ENCODE measurements at places on chromosomes 1 and 21.

DNA sequence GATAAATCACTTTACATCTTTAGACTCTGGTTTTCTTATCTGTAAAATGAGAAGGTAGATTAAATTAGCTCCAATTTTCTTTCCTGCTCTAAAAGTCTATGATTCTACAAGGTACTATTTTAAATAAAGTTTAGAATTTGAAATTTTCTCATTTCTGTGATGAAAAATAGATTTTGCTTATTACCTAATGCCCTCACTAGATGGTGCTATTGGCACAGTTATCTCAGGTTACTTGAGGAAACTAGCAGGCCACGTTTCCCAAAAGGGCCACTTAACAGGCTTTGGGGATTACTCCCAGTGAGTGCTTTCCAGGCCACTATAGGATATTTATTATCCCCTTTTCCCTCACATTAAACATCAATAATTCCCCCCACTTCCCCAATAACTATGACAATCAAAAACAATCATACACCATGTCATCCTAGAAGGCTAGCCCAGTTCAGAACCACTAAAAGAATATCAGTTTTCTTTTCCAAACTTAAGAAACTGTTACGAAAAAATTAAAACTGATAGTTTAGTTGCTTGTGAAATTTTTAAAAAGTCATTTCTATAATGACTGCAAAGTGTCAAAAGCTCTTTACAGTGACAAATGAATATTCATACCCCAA, 30.6 kb downstream of the OMA1 start:
- DNase-seq: peak; percentile 15

GRCh38 chr1:155978973-155979429, 654 bp upstream of the ARHGEF2 start:
- no peak for DNase-seq

DNA sequence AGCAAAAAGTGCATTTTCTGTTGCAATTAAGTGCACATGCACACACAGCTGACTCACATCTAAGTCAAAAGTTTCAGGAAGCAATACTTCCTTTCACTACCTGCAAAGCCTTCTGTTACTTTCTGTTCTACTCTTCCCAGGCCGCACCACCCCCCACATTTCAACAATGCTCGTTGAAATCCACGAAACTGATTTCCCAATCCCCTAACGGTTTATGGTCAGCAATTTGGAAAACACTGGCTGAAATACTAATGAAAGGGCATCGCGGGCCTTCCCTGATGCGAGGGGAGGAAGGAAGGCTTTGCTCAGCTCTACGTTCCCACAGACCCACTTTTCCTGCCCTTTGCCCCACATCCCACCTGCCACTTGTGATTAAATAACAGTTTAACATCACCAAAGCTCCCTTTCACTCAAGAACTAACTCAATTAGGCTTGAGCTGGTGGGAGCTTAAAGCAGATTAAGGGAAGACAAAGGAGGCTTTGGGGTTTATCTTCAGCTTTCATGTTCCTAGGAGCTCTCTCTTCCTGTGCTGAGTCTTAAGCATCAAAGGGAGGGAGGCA, 243.2 kb upstream of the RAB4A start:
- DNase-seq: no peak

GRCh38 chr1:37047542-37047941, 13.2 kb upstream of the GRIK3 start:
- DNase-seq: no peak

- no peak for DNase-seq
Measured at GRCh38 chr1:52189898-52190480, 48.1 kb downstream of the ZFYVE9 start.

DNA sequence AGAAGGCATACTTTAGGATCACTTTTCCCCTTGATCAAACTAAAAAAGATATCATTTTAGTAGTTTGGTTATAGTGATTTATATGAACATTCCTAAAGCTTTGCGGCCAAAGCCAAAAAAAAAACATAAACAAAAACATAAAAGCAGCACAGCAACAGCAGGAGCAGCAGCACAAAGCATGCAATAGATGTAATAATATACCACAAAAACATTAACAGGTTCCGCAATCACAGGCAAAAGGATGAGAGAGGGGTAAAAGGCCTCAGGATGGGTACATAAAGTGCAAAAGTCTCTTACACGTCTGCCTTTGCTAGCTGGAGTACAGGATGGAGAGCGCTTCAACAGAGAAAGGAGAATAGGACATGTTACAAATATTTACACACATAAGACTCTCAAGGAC, 119.0 kb downstream of the COQ8A start:
- DNase-seq: no peak

DNA sequence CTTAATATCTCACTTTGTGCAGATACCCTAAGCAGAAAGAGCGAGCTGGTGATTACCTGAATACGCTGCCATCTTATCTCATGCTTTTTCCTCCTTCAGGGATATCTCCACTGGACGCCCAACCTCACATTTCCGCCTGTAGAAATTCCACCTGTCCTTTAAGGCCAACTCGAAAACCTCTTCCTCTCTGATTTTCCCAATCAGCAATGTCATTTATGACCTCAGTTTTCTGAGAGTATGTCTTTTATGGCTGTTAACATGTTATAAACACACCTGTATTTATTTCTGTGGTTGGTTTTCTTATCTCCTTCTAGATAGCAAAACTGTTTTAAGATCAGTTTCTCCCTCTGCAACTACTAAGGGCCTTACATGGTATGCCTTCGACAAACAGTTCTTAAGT, 41.1 kb downstream of the CD34 start:
- DNase-seq: no peak

DNA sequence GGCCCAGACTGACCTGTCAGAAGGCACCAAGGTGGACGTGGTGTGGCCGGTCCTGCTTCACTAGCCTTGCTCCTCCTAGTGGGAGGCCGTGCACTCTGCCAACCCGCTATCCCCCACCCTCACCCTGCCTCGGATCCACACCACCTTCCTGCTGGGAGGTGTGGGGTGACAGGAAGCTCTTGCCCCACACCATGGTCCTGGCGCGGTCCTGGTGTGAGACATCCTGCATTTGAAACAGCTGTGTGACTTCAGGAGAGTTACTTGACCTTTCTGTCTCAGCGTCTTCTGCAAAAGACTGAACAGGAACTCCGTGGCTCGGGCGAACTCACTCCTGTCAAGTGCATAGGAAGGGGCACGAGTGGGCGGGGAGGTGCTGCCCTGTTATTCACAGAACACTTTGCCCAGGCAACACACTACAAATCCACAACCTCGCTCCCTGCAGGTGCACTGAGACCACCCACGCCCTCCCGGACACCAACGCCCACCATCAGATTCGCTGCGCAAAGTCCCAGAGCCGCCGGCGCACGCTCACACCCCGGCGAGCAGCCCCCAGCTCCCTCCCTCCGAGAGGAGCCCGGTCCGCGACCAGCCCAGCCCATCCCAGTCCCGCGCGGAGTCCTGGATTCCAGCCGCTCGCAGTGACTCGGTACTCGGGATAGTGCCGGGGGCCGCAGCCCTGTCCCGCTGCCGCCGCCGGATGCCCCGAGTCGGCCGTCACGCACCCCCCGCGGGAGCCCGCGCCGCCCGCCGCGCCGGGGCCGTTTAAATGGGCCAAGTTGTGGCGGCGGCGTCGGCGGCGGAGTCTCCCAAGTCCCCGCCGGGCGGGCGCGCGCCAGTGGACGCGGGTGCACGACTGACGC, at the start of gene SAMD11:
SAMD11 (plus strand) TSS at position 793 of the 860 bp plus-strand sequence. CDS start 509 bp downstream, outside the sequence.
- peak; percentile 80 for DNase-seq

DNA sequence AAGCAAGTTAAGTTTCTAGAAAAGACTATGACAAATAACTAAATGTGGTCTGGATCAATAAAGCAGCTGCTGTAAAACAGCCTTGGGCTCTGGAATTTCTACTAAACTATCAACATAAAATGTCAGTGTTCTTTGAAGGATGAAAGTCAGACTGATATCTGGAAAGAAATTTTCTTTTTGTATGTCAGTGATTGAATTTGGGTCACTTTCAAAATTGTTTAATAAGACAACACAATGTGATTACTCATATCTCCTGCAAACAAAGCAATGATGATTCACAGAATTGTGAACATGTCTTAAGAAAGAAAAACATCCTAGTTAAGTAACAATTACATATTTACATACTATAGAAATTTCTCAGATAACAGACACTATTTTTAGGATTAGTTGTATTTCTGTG, 826.4 kb downstream of the PLA2G4A start:
- no peak for DNase-seq

GRCh38 chr21:18153063-18153462, 91.6 kb upstream of the CHODL start:
- no peak for DNase-seq

DNA sequence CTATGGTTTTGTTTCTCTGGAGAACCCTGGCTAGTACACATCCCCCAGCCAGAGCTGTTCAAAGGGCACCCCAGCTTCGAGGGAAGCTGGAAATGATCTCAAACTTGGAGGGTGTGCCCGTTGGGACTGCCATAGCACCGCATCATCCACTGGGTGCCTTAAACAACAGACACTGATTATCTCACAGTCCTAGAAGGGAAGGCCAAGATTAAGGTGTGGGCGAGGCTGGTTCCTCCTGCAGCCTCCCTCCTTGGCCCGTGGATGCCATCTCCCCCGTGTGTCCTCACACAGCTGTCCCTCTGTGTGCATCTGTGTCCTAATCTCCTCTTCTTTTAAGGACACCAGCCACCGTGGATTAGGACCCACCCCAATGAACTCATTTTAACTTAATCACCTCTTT, 4.2 kb upstream of the IBA57 start:
- no peak for DNase-seq

DNA sequence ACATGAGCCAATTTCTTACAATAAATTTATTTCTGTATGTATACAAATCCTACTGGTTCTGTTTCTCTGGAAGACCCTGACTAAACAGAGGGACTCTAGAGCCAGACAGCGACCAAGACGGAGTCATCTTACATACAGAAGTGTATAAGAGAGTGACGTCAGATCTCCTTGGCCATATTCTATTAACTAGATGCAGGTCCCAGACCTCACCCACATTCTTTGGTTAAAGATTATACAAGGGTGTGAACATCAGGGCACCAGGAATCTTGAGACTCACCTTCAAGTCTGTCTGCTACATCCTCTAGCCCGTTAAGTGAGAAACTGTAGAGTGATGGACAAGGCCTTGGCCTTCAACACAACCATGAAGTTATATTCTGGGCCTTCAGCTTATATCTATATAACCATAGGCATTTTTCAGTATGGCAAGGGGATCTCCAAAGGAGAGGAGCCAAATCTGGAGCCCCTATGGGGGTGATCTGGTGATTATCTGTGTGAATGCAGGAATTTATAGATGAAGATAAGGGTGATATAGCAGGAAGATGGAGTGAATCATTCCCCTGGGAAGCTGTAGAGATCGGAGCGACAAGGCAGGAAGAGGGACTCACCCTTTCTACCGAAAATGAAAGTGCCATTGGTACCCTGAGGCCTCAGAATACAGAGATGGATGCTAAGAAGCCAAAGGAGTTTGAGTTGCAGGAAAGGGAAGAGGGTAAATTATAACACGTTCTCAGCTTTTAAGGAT, 83.9 kb downstream of the ADAMTS1 start:
- DNase-seq: no peak

DNA sequence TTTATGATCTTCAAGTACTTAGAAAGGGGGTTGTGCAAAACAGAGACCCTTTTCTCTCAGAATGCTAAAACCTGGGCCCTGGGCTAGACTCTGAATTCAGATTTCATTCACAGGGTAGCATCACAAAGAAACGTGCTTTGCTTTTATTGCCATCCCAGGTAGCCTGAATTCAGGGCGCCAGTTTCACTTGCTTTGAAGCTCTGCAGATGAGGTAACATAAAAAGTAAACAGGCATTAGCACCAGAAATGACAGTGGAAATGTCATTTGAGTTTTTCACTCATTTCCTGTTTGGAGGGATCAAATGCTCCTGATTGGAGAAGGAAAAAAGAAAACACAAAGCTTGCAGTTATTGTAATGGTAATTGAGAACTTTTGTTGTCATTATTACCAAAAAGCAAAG, 2.6 kb downstream of the SYPL2 start:
- DNase-seq: no peak

DNA sequence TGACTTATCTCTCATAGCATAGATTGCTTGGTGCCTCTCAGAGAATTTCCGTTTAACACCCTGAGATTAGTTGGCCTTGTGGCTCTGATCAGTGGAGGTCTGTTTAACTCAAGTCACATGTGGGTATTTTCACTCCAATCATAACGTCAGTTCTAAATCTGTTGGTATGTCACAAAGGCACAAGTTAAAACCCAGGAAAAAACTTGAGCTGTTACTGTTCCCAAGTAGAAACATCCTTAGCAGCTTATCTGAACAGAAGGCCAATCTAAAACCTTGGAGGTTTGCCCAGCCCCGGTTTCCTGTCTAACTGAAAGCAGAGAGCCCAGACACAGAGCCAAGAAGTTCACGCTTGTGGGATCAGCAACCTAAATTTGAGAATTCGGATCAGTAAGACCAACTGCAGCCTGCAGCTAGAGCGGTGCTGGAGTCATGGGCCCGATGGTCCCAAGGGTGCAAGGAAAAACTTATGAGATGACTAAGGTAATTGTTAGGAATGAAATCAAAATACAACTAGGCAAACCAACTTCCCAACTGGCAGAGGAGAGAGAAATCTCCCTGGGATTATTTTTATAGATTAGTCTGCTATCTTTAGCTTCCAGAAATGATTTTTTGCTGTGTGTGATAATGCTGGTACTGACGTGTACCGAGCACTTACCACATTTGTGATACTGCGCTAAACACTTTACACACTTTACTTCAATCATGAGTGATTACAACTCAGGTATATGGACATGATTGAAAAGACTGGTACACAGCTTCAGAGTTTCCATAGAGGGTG, 90.2 kb upstream of the C1orf21 start:
- DNase-seq: no peak

DNA sequence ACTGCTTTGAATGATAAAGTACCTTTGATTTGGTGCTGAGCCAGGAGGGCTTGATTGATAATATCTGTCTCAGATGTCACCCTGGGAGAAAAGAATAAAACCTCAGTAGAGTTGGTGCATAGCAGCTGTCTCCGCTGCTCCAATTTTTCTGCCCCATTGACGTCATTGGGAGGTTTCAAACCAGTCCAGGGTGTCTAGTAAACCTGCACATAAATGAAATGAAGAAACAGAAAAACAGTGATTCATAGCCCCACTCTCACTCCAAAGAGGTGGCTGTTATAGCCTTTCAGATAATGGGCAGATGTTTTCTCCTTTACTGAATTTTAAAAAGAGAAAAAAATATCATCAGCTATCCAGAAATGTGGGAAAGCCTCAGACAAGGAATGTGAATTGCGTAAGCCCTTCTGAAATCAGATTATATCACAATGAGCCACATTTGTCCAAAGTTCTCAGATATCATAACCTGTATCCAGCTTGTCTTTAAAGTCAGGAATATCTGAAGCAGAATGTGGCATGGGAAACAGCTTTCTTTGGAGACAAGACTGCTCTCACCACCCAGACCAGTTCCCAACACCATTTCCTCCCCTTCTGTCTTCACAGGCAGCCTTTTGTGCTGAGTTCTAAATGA, 351.3 kb upstream of the SGIP1 start:
- no peak for DNase-seq

- DNase-seq: no peak
Measured at GRCh38 chr1:50305808-50306207, 117.4 kb downstream of the DMRTA2 start.

DNA sequence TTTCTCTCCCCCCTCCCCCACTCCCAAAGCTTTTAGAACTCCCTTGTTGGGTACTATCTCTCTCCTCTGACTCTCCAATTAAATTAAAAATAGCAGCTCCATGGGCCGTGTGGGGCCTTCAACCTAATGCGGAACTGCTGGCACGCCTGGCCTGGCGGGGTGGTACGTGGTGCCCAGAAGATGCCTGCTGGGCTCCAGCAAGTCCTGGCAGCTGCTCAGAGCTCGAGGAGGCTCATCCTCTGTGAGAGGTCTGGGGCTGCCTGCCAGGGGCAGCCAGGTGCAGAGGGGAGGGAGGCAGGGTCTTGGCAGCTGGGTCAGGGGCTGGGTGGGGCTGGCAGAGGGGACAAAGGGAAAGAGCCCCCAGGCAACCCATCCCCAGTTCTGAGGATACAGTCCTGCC, 74.4 kb downstream of the ACTL8 start:
- DNase-seq: no peak

Measured in progenitor cell of endocrine pancreas (in vitro differentiated cells).